ENCODE measurements at places on chromosomes 13 and 19. TPM values are rescaled to one million over a fixed set of nuclear protein-coding genes. Genes with fewer than 3 reads are reported as not detected.

OSCAR gene
- total RNA-seq, result 2.2 TPM

GRCh38 chr19:8357007-8357521 lies 6.9 kb upstream of the ANGPTL4 start:
- DNase-seq, result no peak

DNA sequence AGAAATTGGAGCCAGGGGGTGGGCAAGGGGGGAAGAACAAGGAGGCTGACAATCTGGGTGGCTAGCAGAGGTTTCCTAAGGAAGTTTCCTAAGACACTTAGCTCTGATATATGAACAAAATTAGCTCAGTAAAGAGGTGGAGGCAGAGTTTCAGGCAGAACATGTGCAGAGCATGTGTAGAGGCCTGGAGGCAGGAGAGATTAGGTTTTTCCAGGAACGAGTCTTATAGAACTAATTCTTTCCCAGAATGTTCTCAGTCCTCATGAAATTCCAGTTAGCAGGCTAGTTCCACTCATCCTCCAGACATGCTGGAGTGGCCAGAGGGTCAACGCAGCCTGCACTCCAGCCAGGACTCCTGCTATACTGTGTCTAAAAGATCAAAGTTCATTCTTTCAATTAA lies 184.7 kb downstream of the LACC1 start:
- no peak for DNase-seq

GRCh38 chr13:20426766-20427448 lies 98.8 kb downstream of the CRYL1 start:
- DNase-seq, result no peak

All from H4 (cell line).